ENCODE measurements at places on chromosomes 11 and 22.
A peak's percentile ranks its signal among the peaks of the same experiment; 100 is the strongest.

DNA sequence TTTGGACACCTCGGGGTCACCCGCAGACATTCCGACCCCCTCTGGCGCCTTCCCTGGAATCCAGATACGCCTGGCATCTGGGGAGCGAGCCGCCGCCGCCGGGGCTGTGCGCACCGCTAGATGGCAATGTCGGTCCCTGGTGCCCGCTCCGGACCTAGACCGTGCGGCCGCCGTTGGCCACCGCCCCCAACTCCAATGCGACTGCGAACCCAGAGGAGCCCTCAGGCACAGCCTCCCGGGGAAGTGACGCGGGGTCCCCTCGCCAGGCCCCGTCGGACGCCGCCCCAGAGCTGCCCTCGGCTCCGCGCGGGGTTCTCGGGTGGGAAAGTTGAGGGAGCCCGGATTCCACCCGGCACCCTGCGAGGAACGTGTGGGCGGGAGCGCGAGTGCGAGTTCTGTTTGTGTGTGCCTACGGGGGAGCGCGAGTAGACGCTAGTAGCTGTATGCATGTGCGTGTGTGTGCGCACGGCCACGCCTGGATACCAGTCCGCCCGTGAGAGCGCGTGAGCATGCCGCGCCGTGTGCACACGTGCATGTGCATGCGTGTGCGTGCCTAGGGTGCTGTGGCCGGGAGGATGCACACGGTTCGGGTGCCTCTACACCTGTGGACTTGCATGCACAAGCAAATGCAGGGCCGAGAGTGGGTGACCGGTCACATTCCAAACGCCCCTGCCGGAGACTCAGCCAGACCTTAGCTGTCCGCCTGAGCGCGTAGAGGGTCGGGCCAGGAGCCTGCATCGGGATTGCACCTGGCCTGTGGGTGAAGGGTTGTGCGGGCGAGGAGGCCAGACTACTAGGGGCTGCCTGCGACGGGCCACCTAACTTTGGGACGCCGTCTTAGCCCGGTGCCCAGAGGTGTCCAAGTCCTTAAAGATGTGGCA is 1.9 kb downstream of the CHRM4 start:
- DNase-seq, result peak; percentile 61

GRCh38 chr22:43482318-43482625 is 70.5 kb downstream of the MPPED1 start:
- DNase-seq, result no peak

DNA sequence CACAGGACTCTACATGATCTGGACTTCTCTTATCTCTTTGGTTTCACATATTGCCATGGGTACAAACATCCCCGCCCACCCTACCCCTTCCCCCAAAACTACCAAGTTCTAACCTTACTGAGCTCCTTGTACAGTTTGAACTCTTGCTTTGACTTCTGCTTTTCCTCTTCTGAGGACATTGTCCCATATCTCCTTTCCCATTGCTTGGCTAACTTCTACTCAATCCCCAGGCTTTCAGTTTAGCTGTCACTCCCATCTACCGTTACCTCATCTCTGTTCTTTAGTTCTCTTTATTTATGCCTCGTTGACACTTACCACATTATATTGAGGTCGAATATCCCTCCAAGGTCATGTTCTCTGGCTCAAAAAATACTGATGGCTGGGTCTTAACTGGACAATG is 393.5 kb upstream of the CADM1 start:
- no peak for DNase-seq

DNA sequence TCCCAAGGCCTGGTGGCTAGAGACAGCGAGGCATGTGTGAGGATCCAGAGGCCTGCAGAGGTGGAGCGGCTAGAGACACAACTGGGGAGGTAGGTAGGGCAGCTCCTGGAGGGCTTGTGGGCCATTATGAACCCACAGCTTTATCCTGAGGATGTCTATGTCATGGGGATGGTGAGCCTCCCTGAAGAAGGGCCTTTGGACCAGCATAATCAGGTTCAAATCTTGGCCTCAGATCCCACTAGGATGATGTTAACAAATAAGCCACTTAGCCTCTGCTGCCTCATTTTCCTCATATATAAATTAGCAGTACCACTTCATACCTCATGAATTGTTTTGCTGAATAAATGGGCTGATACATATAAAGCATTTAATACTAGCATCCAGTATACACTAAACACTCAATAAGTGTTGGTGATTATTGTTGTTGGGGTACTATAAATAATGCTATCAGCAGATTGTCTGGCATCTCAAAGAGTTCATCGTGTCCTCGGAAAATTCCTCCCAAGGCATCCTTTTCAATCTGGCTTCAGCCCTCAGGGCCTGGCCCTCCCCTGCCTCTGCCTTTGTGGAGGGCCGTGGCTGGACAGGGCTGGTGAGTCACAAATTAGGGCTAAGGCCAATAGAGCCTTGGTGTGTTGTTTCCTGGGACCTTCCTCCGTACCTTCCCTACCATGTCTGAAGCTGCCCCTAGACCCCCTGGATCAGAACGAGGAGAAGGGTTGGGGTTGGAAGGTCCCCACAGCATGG is 30.9 kb upstream of the LRRC32 start:
- DNase-seq, result no peak

DNA sequence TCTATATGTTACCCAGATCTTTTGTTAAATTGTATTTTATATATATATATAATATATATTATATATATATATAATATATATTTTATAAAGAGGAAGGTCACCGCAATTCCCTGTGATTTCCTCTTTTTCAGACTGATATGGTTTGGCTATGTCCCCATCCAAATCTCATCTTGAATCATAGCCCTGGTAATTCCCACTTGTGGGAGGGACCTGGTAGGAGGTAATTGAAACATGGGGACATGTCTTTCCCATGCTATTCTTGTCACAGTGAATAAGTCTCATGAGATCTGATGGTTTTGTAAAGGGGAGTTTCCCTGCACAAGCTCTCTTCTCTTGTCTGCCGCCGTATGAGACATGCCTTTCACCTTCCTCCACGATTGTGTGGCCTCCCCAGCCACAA is 157.6 kb downstream of the RAB38 start:
- DNase-seq, result no peak

GRCh38 chr22:19510919-19511341 is 13.3 kb downstream of the CLDN5 start:
- no peak for DNase-seq

DNA sequence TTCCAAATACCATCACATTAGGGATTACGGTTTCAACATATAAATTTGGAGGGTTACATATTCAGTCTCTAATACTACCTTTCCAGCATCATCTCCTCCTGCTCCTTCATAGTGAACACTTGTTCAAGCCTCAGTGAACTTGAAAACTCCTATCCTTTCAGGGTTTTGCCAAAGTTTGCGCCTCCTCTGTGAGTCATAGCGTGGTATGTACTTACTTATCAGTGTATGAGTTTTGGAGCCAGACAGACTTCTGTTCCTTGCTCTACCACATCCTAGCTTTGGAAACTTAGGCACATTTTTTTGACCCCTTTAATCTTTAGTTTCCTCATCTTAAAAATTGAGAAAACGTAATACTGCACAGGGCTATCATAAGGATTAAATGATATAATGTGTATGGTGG is 160.1 kb upstream of the ZC3H12C start:
- no peak for DNase-seq

- DNase-seq, result no peak
These were observed 48.6 kb downstream of the ELFN2 start for GRCh38 chr22:37378642-37379058.

DNA sequence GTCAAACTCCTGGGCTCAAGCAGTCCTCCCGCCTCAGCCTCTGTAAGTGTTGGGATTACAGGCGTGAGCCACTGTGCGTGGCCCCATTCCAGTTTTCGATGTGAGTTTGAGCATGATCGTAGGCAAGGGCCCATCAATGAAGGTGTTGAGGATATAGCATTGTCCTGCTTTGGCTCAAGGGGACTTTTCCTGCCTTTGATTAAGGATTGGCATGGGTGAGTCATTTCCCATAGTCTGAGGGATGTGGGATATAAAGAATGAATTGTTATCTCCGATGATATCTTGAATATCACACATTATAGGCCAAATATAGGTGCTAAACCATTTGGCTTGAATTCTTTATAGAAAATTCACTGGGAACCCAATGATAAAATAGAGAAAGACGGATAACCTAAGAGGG is 30.4 kb downstream of the STIM1 start:
- DNase-seq, result no peak

- no peak for DNase-seq
These were observed at the start of gene CD3E for GRCh38 chr11:118304568-118305248. Gene CD3E, plus strand, starts transcription at chr11:118304730. Its CDS starts 223 bp downstream, at chr11:118304953.

DNA sequence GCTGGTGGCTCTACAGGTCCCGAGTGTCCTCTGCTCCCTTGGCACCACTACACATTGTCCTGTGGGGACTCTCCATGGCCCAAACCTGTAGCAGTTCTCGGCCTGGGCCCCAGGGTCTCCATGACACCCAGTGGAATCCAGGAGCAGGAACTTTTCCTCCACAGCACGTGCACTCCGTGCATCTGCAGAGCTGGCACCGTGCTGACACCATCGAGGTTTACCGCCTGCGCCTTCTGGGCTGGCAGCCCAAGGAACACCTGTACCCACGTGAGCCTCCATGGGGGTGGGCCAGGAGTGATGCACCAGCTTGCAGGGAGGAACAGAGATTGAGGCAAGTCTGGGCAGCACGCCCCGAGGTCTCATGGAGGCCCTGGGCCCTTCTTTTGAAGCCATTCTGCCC is 25.2 kb downstream of the TSPAN32 start:
- no peak for DNase-seq

- no peak for DNase-seq
These were observed 182.5 kb downstream of the TTC28 start for GRCh38 chr22:28497188-28497587.

DNA sequence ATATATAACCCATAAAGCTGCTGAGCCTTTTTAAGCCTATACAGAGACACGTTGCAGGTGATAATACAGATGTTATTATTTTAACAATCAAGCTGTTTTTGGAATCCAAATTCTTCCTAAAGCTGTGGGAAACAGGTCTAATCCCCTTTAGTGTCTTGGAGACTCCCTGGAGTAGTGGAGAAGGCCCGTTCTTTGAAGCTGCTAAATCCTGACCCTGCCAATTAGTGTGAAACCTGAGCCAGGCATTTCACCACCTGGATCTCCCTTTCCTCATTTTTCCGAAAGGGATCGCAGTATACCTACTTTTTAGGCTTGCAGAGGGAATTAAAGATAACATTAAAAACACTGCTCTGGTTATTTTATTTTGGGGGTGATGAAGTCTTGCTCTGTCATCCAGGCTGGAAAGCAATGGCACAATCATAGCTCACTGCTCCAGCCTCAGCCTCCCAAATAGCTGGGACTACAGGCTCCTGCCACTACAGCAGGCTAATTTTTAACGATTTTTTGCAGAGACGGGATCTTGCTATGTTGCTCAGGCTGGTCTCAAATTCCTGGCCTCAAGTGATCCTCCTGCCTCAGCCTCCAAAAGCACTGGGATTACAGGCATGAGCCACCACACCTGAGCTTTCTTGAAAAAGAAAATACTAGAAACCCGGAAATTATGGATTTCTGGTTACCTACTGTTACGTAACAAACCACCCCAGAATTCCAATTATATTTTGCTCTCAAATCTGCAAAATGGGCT is 1.7 kb upstream of the EIF4ENIF1 start:
- DNase-seq, result no peak

DNA sequence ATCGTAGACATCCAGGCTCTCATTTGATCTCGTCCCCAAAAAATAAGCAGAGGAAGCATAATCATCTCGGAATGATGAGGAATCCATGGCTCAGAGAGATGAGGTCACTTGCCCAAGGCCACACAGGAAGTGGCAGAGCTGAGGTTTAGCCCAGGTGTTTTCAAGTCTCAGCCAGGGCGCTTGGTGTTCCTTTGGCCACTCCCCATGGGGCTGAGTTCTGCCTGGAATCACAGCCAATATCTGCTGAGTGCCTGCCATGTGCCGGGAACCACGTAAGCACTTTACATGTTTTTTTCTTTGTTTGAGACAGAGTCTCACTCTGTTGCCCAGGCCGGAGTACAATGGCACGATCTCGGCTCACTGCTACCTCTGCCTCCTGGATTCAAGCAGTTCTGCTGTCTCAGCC is 29.5 kb upstream of the MYH9 start:
- no peak for DNase-seq

DNA sequence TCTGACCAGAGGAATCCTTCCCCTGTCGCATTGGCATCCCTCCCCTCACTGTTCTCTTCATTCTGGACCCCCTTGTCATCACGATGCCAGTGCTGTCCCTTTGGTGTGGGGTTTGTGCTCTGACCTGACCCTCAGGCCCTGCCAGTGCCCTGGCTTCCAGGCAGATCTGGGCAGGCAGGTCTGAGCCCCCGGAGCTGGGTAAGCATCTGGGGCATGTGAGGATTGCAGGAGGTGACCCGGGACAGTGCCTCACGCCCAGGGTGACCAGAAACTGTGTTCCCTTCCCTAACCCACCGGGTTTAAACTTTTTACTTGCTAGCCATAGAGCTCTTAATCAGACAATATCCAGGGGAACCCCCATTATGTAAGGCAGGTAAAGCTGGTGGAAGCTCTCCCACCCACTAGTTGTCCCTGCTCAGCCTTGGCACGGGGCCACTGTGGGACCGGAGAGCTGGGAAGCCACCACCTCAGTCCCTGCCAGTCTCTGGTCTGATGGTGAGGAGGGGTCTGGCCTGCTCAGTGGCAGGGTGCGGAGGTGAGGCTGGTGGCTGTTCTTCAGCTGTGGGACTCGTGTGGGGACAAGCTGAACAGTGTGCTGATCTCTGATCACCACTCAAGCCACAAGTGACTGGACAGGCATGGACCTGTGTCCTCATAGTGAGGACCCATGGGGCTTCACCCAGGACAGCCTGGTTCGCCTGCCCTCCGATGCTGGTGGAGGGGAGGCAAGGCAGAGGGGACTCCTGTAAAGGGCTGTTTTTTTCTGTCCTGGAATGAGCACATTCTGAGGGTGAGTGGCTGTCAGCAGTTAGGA is 38.0 kb downstream of the BCR start:
- no peak for DNase-seq

- DNase-seq, result no peak
These were observed 48.9 kb downstream of the ST14 start for GRCh38 chr11:130208241-130209127.

DNA sequence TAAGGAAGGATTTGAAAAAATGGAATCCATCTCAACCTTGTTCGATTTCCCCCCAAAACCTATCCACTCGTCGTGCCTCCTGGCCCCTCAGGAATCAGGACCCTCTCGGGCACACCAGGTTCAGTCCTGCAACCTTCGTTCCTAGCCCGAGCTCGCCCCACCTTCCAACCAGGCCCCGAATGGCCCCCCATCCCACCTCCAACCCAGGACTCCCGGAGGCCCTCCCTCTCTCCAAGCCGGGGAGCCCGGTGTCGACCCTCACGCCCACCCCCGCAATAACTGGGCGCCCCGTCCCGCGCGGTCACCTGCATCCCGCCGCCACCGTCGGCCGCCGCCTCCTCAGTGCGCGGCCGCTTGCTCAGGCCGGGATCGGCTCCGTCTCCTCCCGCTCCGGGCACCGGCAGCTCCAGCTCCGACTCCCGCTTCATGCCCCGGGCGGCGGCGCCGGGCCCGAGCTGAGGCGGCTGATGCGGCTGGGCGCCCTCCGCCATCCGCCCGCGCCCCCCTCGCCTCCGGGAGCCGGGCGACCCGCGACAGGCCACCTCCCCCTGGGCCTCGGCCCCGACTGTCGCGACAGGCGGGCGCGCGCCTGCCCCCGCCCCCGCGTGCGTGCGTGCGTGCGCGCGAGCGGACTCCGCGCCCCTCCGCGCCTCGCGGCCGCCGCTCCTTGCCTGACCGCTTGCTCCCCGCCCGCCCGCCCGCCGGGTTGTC is 534 bp downstream of the RBFOX2 start:
- no peak for DNase-seq

- DNase-seq, result no peak
These were observed 3.9 kb downstream of the LMF2 start for GRCh38 chr22:50503475-50504145.
